ENCODE measurements at places on chromosomes 6 and 20.

- DNase-seq = peak; percentile 41
Measured at GRCh38 chr6:6004390-6004995, 2.2 kb downstream of the NRN1 start.

DNA sequence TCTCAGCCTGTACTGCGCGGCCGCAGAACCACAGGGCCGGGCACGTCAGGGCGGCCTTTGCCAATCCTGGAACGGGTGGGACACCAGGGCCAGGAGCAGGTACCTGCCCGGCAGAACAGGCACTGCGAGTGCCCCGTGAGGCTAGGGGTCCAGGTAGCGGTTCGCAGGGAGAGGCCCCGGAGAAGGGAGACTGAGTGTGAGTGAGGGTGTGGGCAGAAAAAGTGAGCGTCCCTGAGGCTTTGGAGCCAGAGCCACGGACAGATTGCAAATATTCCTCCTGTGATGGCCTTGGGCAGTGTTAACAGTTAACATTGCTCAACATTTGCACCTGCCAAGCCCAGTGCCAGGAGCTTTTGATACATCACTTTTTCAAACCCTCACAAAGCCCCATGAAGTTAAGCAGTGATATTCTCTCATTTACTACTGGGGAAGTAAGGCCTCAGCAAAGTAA is 491 bp downstream of the GNMT start:
- no peak for DNase-seq

DNA sequence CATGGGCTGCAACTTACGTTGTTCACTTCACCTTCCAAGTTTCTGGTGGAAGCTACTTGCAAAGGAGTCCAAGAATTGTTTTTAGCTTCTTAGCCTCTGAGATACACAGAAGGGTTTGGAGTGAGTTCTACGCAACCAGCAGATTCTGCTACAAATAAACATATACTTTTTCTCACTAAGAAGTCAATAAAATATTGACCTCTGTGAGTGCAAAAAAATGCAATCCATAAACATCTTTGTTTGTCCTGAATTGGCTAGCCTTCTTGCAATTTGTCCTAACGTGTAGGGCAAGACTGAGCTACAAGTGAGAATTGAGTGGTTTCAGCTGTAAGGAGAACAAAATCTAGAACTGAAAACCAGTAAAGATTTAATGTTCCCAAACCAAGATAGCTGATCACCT is 26.2 kb upstream of the E2F3 start:
- DNase-seq = no peak

GRCh38 chr6:76072562-76072961 is at the start of gene IMPG1:
IMPG1 (minus strand) TSS chr6:76072662; CDS start chr6:76072488, 174 bp downstream.
- DNase-seq = no peak

GRCh38 chr6:75609639-75610590 is 8.2 kb downstream of the SENP6 start:
- DNase-seq = peak; percentile 62

DNA sequence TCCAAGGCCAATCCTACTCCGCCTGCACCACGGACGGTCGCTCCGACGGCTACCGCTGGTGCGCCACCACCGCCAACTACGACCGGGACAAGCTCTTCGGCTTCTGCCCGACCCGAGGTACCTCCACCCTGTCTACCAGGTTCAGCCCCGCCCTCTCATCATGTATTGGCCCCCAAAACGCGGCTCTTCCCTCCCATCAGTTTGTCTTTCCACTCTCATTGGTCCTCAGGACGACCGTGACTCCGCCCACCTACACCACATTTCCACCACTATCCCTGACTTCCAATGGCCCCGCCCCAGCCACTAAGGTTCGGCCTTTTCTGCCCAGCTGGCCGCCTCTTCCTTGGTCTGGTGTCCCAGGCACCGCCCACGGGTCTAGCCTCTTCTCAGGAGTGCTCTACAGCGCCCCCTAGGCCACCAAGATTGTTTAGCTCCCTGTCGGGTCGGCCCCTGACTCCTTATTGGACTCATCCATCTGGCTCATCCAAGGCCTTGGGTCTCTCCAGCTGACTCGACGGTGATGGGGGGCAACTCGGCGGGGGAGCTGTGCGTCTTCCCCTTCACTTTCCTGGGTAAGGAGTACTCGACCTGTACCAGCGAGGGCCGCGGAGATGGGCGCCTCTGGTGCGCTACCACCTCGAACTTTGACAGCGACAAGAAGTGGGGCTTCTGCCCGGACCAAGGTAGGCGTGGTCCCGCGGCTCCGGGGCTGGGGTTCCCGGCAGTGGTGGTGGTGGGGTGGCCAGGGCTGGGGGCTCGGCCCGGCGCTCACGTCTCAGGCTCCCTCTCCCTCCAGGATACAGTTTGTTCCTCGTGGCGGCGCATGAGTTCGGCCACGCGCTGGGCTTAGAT is 3.1 kb downstream of the MMP9 start:
- peak; percentile 69 for DNase-seq

DNA sequence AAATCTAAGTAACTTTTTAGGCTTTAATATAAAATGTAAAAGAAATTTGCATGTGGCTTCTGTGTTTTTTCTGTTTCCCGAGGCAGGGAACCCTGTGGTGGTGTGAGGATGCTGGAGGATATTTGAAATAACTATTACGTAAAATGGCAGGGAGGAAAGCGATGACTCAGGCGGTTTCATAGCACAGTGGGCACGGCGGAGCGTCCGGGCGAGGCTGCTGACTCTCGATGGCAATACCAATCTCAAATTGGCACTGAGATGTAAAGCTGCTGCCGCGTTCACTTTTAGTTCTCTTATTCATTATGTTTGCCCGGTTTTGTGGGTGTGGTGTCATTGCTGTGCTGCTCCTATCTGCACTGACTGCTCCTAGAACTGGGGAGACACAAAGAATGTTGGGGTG is 254.3 kb downstream of the THBS2 start:
- DNase-seq = no peak

- DNase-seq = peak; percentile 29
Measured at GRCh38 chr6:75244063-75244584, 523 bp upstream of the COX7A2 start.

DNA sequence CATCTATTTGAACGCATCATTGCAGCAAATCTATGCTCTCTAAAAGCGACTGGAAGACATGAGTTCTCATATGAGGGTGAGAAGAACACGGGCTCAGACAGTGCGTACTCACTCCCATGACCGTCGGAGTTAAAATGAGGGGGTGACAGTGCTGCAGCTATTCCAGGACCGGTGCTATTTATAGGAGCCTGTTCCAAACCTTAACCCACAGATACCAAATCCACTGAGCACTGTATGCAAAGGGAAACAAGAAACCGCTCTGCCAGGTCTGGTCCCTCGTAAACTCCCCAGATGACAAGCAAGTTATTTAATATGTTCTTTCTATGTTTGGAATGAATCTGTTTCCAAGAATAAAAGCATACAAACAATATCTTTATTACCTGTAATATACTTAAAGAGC is 22.9 kb downstream of the PPP1R3G start:
- DNase-seq = no peak

DNA sequence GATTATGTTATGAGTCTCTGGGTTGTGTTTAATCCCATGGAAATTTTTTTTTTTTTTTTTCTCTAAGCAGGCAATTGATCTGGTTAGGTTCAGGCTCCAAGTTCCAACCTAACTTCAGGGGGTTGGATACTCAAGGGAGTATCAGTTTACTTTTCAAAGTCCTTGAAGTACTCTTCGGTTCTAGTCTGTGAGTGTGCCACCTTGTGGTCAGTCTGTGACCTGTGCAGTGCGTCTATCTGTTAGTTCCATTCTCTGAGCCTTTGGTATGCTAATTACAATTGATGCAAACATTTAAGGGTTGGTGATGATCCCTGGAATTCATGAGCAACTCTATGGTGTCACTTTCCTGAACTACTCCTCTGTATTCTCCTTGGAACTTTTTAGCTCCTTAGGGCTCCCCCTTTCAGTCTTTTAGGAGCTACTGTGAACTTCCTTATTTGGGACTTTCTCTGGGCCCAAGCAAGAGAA is 342.0 kb downstream of the SOX4 start:
- DNase-seq = peak; percentile 72
